ENCODE measurements at places on chromosomes 2 and 18.

- DNase-seq, result no peak
These were observed 66.7 kb downstream of the PDE1A start for GRCh38 chr2:182359990-182360662.

- no peak for DNase-seq
These were observed 108.8 kb downstream of the LPIN1 start for GRCh38 chr2:11855064-11855760.

GRCh38 chr18:7786569-7786968 lies 219.5 kb downstream of the PTPRM start:
- no peak for DNase-seq

DNA sequence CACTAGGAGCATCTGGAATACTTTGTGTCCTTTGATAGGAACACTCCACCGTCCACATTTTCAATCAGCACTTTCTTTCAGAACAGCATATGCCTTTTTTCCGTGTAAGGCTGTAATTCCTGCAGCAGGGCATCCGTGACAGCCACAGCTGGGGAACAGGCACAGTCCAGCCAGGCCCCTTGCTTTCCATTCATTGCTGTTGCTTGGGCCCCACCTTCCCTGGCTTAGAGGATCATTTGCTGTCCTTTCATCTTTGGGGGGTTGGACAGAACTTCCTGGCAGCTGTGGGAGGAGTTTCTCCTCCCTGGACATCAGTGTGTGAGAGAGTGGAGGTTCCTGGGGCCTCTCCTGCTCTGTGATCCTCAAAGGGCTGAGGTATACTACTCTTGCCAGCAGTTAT lies 49.7 kb upstream of the ITM2C start:
- no peak for DNase-seq

GRCh38 chr18:42736074-42736473 lies 379.4 kb downstream of the RIT2 start:
- no peak for DNase-seq

- DNase-seq, result no peak
These were observed 10.6 kb upstream of the FAM117B start for GRCh38 chr2:202624133-202624532.

DNA sequence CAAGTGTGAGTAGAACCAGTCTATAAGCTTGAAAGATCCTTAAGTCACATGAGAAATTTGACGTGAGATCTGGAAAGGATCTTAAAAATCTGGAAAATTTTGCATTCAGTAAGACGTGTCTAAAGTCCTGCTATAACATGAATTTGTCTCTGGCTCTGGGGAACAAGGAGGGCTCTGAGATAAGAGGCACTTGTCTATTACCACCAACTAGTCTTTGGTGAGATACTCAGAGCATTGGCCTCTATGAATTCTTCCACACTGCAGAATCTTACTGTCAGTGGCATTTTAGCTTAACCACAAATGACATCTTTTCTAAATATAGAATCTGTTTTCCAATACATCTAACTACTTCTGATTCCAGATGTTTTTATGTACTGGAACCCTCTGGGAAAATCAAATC lies 1504.5 kb downstream of the DPP10 start:
- no peak for DNase-seq

GRCh38 chr2:51490576-51491234 lies 458.8 kb upstream of the NRXN1 start:
- DNase-seq, result no peak

DNA sequence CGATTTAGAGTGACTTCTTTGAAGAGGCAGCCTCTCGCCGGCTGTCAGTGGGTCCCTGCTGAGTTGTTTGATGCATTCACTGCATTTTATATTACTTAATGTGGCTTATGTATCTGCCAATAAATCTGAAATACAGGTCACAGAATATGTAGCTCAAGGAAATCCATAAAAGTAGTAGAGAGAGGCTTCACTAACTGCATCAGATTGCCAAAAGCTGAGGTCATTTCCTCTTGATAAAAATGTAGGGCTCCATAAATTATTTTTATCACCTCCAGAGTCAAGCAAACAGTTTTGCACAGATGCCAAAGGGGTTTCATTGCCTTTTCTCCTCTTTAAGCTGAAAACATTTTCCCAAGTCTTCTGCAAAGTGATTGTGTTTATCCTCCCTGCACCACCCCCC lies 36.5 kb upstream of the CCDC93 start:
- no peak for DNase-seq

All from hepatic stellate cell (primary cell).